NCI-H187 (cell line): ENCODE measurements at places on chromosomes 2 and 18.

GRCh38 chr2:41937464-41937906, 110.3 kb upstream of the PKDCC start:
- DNase-seq, result peak; percentile 52

DNA sequence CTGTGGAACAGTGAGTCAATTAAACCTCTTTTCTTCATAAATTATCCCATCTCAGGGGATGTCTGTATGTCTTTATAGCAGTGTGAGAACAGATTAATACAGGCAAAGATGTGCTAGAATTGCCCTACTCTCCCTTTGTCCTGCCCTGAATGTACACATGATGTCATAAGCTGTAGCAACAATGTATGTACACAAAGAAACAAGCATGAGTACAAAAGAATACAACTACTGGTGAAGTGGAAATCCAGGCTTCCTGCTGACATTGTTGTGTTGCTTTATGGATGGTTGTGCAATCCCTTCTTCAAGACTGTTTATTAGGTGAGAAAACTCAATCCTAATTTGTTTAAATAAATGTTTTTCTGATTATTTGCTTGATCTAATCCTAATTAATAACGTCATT, 446.6 kb downstream of the DSC3 start:
- DNase-seq, result no peak

GRCh38 chr18:53943326-53943860, 281.1 kb downstream of the MBD2 start:
- DNase-seq, result no peak

GRCh38 chr2:58436872-58437271, 195.7 kb upstream of the FANCL start:
- no peak for DNase-seq

- DNase-seq, result no peak
Observed at GRCh38 chr2:14120376-14120775, 512.1 kb upstream of the LRATD1 start.

DNA sequence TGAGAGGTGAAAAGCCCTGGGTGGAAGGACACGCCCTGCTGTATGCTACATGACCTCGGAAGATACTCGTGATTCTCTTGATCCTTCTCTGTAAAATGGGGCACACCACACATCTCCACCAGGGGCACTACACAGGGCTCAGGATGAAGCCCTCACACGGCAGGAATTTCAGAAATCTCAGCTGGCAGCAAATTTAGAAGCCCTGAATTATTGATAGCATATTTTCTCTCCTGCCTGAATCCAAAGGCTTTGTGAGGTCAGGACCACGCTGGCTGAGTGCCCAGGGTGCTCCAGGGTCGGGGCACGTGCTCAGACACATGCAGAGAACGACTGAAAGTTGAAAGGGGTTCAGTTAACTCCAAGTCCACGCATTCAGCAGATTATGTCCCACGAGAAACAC, 42.1 kb upstream of the GALR1 start:
- no peak for DNase-seq

- DNase-seq, result no peak
Observed at GRCh38 chr2:158732573-158733429, 62.3 kb upstream of the DAPL1 start.

DNA sequence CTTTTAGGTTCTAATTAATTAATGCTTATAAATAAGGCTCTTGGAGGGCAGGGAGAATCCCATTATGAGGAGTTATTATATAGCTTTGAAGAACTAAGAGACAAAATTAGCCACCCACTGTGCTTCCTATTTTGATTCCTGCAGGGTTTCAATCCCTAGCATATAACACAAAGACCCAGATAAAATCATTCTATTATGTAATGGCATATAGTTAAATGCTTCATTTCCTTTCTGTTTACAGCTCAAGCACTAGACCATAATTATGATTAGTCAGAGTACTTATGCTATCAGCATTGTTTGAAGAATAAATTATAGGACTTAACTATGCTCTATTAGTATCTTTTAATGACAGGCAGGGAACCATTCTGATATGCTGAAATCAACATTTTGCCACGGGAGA, 9.1 kb downstream of the GPR155 start:
- DNase-seq, result no peak

GRCh38 chr2:222442665-222443064, 18.3 kb downstream of the SGPP2 start:
- peak; percentile 20 for DNase-seq

DNA sequence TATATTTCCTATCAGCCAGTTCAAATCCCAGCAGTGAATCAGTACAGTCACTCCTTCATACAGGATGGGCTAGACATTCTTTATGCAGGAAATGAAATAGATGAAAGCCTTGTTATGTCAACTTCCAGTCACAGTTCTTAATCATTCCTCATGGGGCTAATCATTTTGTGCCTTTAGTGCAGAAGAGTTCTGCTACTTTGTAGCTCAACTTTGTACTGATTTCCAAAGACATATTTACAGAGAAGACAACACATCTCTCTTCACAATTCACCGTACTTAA, 593.9 kb upstream of the NETO1 start:
- DNase-seq, result no peak

GRCh38 chr18:50189160-50189559, 5.8 kb downstream of the MYO5B start:
- DNase-seq, result no peak

DNA sequence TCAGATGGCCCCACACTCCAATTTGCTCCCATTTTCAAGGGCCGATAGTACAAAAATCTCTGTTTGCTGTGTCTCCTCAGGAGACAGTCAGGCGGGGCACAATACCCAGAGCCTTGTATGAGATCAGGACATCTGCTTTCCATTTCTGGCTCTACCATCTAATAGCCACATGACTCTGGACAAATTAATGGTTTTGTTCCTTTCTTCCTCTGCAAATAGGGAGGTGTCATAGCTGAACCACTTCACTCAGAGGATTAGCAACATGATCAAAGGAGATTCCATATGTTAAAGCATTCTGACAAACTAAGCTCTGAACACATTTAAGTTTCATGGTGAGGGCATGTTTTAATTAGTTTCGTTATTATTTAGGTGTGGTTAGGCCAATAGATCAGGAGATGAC, 602.1 kb upstream of the SYT4 start:
- DNase-seq, result no peak

- no peak for DNase-seq
Observed at GRCh38 chr18:54279477-54280219, 10.3 kb downstream of the POLI start.

DNA sequence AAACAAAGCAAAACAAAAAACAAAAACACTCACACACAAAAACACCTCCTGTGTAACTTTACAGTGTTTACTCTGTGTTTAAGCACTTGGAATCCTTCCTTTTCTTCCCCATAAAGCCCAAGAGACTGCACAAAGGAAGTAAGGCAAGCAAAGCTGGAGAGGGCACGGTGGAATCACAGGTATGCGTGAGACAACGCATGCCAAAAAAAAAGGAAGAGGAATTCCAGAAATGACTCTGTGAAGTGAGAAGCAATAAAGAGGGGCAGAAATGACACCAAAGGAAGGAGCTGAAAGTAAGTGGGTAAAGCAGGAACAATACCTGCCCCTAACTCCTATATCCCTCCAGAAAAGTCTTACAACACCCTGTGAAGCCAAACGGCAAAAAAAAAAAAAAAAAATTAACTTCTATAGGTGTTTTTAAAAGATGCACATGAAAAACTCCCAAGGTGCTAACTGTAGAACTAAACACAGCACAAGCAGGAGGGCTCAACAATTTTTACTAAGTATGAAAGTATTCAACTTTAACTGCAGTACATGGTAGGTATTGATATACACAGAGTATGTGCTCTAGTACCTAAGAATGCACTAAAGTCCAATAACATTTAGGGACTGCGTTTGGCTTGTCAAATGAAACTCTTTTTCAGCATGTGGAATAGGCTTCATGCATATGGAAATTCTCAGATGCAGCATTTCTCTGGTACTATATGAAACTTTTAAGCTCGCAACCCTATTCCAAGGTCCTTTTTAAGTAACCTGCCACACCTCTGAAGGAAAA, 9.1 kb downstream of the RND3 start:
- no peak for DNase-seq

DNA sequence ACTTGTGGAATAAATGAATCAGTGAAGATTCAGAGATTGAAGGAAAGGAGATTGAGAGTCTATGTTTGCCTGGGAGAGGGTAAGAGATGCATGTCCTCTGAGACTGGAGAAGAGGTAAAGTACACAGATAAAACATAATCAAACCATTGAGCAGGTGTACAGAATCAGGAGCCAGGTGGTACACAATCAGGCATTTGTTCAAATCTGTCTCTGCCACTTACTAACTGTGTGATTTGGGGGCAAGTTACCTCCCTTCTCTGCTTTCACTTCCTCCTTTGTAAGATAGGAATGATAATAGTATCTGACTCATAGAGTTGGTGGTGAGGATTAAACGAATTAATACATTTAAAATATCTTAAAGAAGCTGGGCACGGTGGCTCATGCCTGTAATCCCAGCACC, 94.0 kb downstream of the CDK15 start:
- no peak for DNase-seq

- no peak for DNase-seq
Observed at GRCh38 chr2:61419129-61419528, 51.8 kb downstream of the USP34 start.

DNA sequence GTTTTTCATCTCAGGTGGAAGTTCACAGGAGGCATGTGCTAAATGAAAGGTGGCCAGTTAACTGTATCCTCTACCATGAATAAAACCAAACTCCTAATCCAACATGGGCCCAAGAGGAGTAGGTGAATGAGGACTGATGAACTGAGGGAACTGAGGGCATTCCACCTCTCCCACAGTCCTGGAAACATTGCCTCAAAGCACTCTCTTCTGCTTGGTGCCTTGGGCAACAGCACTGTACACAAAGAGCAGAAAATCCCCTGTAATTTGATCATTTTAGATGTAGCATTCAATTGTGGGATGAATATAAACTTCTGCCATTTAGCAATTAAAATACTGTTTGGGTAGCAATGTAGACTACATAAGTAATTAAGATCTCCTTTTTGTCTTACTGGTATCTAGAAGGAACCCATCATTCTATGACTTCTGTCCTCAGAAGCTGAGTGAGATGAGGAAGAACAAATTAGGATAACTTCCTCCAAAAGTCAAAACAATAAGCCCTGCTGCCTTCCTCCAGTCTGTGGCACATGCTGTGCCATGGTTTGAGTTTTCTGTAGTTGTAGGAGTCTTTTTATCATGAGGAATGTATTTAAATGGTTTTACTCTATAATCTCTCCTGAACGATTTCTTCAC, 86.7 kb upstream of the ZEB2 start:
- DNase-seq, result no peak

DNA sequence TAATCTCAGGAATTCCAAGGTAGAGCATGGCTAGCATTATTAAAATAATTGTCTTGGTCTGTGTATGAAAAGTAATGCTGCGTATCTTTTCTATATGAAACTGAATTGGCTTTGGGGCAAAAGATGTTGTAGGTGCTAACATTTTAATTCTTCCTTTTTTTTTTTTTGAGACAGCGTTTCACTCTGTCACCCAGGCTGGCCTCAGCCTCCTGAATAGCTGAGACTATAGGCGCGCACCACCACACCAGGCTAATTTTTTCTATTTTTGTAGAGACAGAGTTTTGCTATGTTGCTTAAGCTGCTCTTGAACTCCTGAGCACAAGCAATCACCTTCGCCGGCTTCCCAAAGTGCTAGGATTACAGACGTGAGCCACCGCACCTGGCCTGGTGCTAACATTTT, 172.6 kb upstream of the STON1 start:
- no peak for DNase-seq

- no peak for DNase-seq
Observed at GRCh38 chr2:11234309-11234708, 79.0 kb downstream of the SLC66A3 start.

- no peak for DNase-seq
Observed at GRCh38 chr2:11822746-11823451, 76.5 kb downstream of the LPIN1 start.

DNA sequence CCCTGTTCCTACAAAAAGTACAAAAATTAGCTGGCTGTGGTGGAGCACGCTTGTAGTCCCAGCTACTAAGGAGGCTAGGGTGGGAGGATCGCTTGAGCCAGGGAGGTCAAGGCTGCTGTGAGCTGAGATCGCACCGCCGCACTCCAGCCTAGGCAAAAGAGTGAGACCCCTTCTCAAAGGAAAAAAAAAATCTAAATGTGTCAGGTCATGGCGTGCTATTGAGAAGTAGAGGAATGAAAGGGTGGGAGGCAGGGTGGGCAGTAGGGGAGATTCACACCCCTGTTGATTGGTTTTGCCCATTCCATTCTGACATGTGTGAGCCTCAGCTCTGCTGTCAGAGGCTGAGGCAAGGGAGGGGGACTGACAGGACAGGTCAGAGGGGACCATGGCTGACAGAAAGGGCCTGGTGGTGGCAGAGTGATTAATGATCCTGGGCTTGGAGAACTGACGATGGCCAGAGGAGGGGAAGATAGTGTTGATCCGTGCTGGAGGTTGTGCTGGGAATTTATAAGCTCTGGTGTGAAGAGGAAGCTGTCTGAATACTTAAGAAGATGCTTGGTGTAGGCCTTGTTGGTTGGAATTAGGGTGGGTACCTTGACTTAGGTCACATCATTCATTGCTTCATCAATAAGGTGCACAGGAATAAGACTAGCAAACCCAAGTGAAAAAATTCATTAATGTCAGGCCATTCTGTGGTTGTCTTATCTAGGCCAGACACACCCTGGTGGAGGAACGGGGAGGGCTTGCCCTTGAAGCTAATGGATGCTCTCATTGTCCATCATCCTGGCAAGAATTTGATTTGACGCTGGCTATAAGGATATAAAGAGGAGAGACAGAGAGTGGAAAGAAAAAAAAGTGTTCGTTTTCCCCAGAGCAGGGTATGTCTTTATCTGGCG, 19.1 kb upstream of the SMARCAL1 start:
- DNase-seq, result no peak

- no peak for DNase-seq
Observed at GRCh38 chr2:15748736-15749323, 157.2 kb downstream of the DDX1 start.

GRCh38 chr18:54119524-54120019, 104.9 kb downstream of the MBD2 start:
- no peak for DNase-seq

GRCh38 chr2:6143812-6144211, 451.6 kb downstream of the SOX11 start:
- no peak for DNase-seq

DNA sequence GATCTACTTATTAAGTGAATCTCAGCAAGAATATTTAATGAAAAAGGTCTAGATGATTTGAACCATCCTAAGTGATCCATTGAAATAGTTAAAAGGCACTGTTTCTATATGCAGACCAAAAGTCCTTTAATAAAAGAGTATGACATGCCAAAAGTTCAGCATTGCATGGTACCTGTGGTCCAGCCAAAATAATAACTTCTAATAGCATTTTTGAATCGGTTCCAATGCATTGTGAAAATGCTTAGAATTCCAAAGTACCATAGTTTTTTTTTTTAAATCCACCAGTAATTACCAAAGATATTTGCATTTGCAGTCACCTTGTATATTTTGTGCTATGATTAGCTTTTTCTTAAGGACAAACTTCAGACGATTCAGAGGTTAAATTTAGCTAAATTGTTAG, 79.9 kb downstream of the NYAP2 start:
- DNase-seq, result no peak
